ENCODE measurements at places on chromosomes 5 and 9. TPM values are rescaled to one million over a fixed set of nuclear protein-coding genes. Genes with fewer than 3 reads are reported as not detected.

RETREG1 gene
- 54.1 TPM for total RNA-seq

DNA sequence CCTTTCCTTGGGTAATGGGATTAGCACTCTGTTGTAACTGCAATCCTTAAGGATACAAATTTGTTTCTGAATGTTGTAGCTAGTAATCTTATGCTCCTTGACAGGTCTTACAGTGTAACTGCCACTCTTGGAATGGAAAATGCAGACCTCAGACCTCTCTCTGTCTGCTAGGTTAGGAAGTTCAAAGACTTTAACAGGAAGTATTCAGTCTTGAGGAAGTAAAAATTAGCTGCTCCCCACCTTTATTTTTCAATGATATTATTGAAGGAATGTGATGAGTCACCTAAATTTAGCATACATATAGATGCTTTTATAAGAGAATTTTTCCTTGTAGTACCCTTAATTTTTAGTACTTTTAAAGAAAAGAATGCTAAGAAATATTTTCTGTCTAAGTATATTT is 71.5 kb downstream of the PAM start:
- no peak for DNase-seq

GRCh38 chr5:171785517-171785916 is at the start of gene SMIM23:
Gene SMIM23, plus strand, starts transcription at chr5:171785817. Its CDS starts 55 bp downstream, at chr5:171785872.
- no peak for DNase-seq

DNA sequence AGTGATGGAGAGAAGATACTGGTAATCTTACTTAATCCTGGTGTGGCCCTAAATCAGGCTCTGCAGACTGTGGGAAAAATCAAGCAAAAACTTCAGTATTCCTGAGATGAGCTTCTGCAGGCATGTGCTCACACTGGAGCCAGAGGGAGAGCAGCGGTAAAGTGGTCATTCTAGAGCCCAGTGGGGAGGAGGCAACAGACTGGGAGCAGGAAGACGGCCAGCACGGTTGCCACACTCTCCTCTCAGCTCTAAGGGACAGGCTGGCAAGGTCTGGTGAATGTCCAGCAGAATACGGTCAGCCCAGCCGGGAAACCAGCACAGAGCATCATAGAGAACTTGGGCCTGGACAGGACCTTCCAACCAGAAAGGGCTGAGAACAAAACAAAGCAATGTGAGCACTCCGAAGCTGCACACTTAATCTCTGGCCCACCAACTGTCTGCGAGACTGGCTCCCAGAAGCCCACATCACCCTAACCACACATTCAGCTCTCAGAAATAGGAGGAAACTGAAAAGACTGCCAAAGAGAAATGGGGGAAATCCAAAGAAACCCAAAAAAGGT is 30.3 kb downstream of the MED27 start:
- no peak for DNase-seq

- DNase-seq, result no peak
Observed at GRCh38 chr5:155066886-155067595, 53.5 kb downstream of the KIF4B start.

DNA sequence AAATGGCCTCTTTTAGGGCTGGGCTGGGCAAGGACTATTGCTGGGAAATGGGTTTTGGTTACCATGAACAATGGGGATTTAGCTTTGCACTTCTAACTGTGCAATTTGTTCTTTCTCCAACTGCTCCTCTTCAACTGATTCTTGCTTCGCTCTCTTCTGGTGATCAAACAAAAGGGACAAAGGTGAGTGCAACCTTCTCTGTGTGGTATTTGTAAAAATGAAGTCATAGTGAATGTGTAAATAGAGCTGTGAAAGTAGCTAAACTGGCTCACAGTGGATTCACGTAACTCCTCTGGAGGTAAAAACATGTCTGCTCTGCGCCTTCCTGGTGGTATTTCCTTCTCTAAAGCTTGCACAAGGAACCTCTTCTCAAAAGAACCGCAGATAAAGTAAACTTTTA is 20.9 kb upstream of the SPINK14 start:
- DNase-seq, result no peak

DIPK1B gene
- total RNA-seq, result 10.0 TPM

DNA sequence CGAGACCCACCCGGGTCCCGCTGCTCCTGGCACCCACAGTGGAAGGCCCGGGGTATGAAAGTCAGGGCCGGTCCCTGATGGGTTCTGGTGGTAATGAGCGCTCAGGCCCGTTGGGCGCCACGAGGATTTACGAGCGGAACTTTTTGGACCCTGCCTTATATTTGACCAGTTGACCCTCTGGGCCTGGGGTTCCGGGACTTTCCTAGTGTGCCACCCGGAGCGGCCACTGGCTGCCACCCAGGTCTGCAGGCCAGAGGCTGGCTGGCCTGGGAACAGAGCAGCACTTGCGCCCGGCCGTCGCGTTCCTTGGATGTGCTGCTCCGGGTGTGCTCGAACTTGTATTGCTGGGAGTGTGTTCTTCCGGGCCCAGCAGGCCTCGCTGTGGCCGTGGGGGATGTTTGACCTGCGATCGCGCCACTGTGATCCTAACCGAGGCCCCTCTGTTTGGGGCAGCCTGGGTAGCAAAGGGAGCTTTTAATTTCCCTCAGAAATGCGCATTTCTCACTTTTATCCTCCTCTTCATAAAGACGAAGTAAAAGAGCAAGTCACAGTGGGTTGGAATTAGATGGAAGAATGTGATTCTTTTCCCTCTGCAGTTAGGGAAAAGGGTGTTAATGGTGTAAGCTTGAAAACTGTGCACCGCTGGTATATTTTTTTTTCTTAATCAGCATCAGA is 1.2 kb downstream of the F2RL1 start:
- peak; percentile 45 for DNase-seq

GRCh38 chr9:130010151-130010988 is 32.6 kb downstream of the FNBP1 start:
- no peak for DNase-seq

GRCh38 chr5:20555034-20555433 is 567.0 kb upstream of the CDH18 start:
- no peak for DNase-seq

GRCh38 chr5:145180371-145180770 is 654.8 kb downstream of the PRELID2 start:
- DNase-seq, result no peak

F2RL1 gene
- total RNA-seq, result 58.1 TPM

HMMR gene
- 19.0 TPM for total RNA-seq

GRCh38 chr5:58366461-58366860 is 93.4 kb downstream of the PLK2 start:
- no peak for DNase-seq

PHF24 gene
- total RNA-seq, result 1.3 TPM

MEGF10 gene
- total RNA-seq, result 4.9 TPM

DNA sequence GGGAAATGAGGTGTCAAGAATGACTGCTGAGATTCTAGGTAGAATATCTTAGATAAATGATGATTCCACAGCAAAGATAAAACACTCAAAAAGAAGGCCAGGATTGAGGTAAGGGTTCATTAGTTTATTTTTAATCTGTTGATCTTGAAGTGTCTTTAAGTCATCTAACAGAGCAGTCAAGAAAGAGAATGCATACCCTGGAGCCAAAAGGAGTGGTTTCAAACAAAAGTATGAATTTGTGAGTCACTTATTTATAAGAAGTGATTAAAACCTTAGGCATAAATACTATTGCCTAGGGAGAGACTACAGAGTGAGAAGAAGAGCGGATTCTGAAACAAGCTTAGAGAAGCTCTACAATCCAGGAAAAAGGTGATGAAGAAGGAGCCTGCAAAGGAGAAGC is 541.0 kb downstream of the DTWD2 start:
- DNase-seq, result no peak

BASP1 gene
- total RNA-seq, result 8.6 TPM

- DNase-seq, result peak; percentile 4
Observed at GRCh38 chr5:156879665-156880285, 29.7 kb downstream of the PPP1R2B start.

DNA sequence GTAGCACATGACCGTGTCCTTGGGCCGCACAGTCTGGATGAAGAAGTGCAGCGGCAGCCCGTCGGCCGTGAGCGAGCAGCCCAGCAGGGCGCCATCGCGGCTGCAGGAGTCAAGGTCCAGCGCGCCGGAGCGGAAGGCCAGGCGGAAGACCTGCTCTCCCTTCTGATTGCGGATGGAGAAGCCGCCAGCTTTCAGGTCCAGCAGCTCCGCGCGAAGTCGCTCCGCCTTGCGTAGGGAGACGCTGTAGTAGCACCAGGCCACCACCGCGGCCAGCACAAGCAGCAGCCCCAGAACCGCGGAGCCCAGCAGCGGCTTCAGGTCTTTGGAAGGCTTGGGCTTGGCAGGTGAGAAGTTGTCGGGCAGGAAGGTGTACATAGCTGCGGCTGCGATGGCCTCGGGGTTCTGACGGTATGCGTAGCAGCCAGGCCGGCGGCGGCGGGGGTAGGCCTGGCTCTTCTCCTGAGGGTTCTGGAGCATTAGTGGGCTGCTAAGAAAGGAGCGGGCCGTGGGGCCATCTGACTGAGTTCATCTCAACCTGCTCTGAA is 4.2 kb downstream of the MYORG start:
- DNase-seq, result no peak

GRCh38 chr5:33921002-33921401 is 15.2 kb upstream of the RXFP3 start:
- peak; percentile 27 for DNase-seq

DNA sequence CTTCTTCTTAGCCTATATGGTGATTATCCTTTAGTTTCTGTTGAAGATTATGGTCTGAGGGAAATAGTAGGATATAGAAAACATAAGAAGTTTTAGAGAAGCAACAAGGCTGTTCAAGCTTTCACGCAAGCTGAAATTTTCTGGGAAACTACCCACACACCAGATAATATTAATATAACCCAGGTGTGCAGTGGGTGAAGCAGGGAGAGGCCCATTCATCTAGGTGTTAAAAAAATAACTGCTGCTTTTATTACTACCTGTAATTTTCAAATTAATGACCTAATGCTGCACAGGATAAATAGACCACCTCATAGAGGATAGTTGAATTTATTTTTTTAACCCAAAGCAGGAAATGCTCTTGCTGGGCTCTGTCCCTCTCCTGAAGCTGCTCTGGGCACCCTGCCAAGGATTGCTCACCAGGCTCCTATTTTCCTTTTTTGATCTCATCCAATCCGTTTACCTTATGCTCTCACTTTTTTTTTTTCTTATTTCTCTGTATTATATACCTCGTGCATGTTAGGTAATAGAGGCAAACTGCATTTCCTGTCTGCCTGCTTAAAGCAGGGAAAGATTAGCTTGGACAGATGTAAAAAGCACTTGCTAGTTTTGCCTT is 124.3 kb upstream of the SLC12A2 start:
- DNase-seq, result peak; percentile 83

GRCh38 chr5:139848508-139849100 is 53.0 kb downstream of the PSD2 start:
- peak; percentile 12 for DNase-seq

GABRB2 gene
- total RNA-seq, result 2.1 TPM

DNA sequence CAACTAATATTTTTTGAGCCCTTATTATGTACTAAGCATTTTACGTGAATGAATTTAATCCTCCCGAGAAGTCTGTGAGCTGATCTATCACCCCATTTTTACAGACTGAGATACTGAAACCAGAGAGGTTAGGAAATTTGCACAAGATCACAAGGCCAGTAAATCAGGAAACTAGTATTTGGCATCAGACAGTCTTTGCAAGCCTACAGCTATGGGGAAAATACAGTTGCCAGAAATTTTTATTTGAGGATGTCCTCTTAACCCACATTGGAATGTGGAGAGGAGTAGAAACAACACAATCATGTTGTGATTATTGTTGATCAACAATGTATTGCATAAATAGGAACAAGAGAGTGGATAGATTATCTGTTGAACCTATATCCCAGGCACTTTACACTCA is 2.3 kb upstream of the SLC46A2 start:
- DNase-seq, result no peak

DNA sequence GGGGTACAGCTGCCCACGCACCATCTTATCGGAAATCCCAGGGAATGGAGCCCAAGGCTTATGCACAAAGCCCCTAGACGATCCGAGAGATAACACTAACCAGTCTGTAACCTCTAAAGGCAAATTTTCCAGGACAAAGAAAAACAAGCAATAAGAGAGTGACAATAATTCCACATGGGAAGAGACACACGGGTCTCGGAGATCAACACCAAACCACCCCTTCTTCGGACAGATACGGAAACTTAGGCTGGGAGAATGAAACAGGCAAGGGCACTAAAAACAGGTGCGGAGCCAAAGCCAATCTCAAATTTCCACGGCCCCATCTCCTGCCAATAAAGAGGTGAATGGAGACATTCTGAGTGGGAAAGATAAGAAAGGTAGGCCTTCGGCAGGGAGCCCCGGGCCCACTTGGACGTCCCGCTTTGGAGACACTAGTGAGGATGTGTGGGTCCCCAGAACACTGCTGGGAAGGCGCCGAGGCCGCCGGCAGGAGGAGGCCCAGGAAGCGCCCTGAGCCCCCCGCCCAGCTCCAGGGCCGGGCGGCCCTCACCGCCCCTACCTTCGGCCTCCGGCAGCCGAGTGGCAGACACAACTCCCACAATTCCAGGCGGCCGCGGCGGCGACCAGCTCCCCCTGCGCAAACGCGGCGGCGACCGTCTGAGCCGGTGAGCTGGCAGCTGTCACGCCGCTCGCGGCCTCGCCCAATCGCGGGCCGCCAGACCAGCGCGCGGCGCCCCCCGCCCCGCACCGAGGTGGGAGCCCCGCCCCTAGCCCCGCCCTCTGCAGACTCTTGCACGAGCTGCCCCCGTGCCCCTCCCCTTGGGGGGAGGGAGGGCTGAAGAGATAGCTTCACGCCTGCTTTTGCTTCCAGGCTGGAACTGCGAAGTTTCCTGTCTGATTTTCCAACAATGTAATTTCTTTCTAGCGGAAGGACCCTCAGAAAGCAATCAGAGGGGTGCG is at the start of gene SIL1:
SIL1 (minus strand) TSS at position 659 of the 960 bp plus-strand sequence. CDS start 70,525 bp downstream, outside the sequence.
- peak; percentile 99 for DNase-seq

SEMA5A gene
- total RNA-seq, result 33.6 TPM

- DNase-seq, result peak; percentile 50
Observed at GRCh38 chr5:14108170-14108996, 34.8 kb upstream of the TRIO start.

CATSPER3 gene
- 1.5 TPM for total RNA-seq

- peak; percentile 63 for DNase-seq
Observed at GRCh38 chr9:36191290-36191645, 547 bp downstream of the CLTA start.

SNCB gene
- total RNA-seq, result 0.89 TPM

DNA sequence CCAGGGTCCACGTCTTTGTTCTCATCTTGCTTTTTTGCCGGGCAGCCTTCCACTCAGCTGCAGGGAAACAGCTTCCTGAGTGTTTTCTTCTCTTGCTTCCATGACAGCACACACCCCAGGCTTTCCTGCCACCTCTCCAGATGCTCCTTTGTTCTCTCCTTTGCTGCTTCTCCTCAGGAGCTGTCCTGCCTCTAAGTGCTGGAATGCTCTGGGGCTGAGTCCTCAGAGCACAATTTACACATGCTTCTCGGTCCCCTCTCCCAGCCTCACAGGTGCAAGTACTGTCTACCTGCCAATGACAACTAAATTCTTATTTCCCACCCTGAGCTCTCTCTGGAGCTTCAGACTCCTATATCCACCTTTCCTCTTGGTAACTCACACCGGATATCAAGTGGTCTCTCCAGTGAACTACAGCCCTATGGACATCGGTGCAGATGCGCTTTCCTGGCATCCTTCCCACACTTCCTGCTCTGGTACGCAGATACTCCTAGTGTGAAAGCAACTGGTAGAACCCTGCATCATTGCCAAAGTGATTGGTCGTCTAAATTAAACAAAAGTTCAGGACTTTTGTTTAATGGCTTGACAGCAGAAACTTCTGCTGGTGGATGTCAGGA is 13.4 kb upstream of the ACSL6 start:
- DNase-seq, result no peak
